ENCODE measurements at places on chromosomes 4 and X.

DNA sequence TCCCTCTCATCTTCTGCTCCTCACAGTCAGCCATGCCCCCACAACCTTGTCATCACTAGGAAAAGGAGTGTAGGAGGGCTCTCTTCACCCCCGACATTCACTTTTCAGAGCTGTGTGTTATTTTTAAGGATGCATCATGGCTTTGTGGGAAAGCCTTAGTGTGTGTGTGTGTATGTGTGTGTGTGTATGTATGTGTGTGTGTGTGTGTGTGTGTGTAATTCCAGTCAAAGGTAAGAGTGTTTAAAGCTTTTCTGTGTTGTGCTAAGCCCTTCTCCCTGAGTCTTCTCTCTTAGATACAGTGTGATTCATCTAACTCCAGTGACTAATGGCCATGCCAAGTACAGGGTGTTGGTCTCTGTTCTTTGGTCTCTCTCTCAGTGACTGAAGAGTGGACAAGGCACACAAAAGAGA, 76.6 kb downstream of the CHIC2 start:
- DNase-seq: no peak

GRCh38 chr4:137528673-137529072, 3.6 kb downstream of the PCDH18 start:
- DNase-seq: no peak

GRCh38 chrX:70592091-70592490, 147.5 kb downstream of the DLG3 start:
- DNase-seq: peak; percentile 19

- DNase-seq: no peak
Observed at GRCh38 chr4:23234018-23234417, 541.3 kb downstream of the GBA3 start.

- DNase-seq: peak; percentile 66
Observed at GRCh38 chrX:136909119-136909705, 28.7 kb upstream of the RBMX start.

DNA sequence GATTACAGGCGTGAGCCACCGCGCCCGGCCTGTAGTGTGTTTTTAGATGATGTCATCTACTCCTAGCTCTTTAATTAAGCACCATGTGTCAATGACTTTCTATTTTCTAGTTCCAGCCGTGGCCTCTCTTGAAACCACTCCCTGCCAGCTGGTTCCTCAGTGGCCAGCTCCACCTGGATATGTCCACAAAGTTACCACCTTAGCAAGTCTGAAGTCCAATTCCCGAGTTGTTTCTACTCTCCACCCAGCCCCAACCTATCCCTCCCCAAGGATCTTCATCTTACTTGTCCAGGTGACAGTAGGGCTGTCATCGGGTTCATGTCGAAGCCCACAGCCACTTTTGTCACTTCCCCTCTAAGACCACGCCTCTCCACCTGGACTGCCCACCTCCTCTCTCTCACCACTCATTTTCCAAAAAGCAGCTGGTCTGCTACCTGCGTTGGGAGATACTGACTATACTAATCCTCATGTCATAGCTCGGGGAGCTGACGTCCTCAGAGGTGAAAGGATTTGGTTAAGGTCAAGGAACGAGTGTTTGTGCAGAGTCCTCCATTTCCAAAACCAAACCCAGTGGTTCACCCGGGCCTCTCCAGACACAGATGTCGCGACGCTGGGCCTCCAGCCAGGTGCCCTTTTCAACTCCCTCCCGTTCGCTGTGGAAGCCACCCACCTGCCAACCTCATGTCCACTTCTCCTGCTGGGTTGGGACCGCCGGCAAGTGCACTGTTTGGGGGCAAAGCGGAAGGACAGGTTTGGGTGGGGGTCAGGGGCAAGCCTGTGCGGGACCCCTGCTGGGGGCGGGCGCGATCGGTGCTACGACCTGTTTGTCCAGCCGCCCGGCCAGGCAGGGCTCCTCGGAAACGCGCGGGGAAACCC, 704 bp downstream of the FAM3A start:
- no peak for DNase-seq

DNA sequence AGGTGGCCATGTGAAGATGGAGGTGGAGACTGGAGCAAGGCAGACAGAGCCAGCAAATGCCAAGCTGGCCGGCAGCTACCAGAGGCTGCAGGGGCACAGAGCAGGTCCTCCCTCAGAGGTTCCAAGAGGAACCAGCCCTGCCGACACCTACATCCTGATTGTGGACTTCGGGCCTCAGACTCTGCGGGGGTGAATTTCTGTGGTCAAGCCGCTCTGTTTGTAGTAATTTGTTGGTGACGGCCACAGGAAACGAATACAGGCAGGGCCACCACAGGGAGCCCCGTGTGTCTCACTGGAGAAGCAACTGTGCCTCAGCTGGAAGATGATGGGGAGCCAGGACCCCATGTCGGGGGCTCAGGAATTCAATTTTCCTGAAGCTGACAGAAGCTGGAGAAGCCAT, 28.3 kb downstream of the ZFYVE28 start:
- no peak for DNase-seq

- DNase-seq: no peak
Observed at GRCh38 chrX:148555101-148555500, 54.7 kb downstream of the AFF2 start.

DNA sequence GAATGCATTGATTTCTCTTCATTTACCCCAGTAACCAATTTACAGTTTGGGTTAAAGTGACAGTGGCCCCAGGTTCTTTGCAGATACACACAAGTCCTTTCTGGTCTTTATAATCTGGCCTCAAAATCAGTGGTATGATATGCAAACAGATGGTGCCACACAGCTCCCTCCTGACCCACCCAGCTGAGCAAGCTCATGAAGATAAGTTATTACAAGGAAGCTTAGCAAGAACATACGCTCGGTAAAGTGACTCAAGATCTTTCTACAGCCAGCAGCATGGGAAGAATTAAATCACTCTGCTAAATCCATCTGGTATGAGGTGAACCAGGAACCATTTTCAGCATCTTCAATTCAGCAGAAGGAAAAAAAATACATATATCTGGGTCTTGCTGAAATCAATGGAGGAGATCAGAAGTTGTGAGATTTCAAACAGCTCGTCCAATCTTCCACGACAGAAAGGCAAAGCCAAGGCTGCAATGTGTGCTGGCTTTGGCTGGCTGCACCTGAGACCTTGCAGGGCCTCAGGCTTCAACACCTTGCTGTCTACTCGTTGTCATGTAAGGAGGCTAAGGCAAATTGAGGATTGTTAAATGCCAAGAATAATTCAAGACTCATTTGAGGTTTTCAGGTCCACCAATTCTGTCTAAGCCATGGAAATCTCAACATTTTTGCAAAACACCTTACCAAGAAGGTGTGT, 28.2 kb downstream of the SEL1L3 start:
- no peak for DNase-seq

DNA sequence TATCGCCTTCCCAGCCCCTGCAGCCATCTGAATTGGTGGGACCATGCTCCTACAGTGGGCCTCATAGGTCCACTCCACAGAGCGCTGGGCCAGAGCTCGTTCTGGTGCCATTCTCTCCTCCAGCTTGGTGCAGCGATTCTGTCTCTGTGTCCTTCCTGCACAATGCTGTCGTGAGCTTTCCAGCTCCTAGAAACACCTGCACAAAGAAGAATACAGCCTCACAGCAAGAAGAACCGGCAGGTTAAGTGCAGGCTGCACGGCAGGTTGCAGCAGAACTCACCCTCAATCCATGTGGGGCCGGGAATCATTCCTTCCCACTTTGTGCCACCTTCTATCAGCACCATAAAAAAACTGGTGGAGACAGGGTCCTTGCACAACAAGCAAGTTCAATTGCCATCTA, 101.2 kb upstream of the ENPP6 start:
- no peak for DNase-seq

- DNase-seq: no peak
Observed at GRCh38 chrX:107454302-107454701, 4.8 kb downstream of the FRMPD3 start.

DNA sequence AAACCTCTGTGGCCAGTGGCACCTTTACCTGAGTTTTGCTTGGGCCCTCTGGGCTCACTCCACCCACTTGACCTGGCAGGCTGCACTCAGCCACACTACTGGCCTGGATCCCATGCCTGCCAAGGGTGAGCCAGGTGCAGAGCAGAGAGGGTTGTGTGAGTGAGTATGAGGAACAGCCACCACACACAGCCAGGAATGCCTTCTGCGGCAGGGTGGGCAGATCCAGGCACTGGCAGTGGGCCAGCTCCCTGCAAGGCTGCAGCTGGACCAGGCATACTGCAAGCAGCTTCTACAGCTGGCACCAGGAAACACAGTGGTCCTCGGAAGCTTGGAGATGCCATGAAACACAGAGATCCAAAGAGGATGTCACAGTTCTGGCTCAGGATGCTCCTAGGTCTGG, 570.1 kb upstream of the ACTRT1 start:
- DNase-seq: no peak

DNA sequence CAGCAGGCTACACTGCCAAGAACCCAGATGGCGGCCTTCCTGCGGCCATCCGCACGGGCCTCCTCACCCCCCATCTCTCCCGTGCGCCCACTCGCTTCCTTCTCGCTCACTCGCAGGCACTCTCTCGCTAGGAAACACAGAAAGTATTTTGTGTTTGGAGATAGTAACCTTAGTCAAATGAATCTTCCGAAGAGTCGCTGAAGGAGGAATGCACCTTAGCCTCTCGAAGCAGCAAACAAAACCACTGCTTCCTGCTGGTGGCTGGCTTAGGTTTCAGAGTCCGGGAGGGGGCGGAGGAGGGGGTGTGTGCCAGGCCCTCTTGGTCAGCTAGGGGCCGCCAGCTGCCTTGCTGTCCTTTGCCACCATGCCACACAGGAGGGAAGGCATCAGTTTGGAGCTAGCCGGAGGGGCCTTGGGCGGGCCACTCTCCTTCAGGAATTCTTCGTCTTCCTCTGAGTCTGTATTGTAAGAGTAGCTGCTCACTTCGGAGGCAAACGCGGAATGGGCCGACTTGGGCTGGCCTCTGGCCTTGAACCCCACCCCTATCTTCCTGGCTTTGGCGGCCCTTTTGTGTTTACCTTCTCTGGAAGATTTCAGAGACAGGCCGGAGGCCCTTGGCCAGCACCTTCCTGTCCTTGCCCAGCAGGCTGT, 73.2 kb upstream of the UCP1 start:
- DNase-seq: no peak

DNA sequence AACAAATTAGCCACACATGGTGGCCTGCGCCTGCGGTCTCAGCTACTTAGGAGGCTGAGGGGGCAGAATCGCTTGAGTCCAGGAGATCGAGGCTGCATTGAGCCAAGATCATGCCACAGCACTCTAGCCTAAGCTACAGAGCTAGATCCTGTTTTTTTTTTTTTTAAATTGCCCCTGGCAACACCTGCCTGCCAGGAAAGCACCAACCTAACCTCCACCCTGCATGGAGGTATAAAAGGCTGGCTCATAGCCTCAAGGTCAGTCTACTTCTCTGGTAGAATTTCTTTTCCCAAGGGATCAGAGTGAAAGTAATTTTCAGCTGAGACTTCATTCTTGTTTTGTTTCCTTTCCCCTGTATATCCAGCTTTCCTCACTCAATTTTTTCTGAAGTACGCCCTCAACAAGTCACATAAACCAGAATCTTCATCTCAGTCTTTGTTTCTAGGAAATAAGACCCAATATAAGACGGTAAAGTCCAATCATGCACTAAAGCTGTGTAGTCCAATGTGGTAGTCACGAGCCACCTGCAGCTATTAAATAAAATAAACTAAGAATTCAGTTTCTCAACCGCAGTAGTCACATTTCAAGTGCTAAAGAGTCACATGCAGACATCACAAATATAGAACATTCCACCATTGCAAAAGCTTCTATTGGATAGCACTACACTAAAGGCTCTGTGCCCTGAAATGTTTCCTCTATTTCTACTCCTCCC, 113.3 kb downstream of the HPGD start:
- no peak for DNase-seq
